ENCODE measurements at places on chromosomes 3 and 15. TPM values are rescaled to one million over a fixed set of nuclear protein-coding genes. Genes with fewer than 3 reads are reported as not detected.

DNA sequence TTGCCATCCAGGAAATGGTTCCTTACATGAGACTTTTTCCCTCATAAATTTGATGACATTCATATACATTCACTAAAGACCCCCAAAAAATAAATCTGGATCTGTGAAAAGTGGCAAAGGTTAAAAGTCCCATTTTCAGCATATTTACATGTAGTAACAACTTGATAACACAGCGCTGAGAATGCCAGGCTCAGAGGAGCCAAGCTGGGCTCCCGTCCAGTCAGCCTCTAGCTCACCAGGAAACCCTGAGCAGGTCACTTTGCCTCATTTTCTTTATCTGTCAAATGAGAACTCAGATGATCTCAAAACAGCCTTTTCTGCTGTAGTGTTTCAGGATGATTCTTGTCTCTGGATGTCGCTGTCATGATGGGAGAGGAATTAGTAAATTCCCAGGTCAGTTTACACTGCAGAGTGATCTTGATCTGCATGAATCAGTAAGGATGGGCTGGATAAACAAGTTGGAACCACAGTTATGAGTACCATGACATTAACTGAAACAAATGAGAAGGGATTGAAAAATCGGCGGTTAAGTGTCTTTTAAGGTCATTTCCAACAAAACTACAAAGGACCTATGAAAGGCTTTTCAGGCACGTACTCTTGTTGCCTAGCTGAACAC lies 82.8 kb downstream of the PPARG start:
- H3K27me3 ChIP-seq: peaks cover 21% of the 10 kb centered on the region
- no peak overlapping the region for H3K4me3 ChIP-seq
- no peak overlapping the region for H3K27ac ChIP-seq
- H3K4me1 ChIP-seq: no peaks in the 10 kb centered on the region
- H3K36me3 ChIP-seq: no peaks in the 10 kb centered on the region

GRCh38 chr3:118991775-118992174 lies 42.9 kb downstream of the IGSF11 start:
- H3K27ac ChIP-seq: no peak overlapping the region
- no peaks in the 10 kb centered on the region for H3K27me3 ChIP-seq
- no peak overlapping the region for H3K4me3 ChIP-seq
- H3K36me3 ChIP-seq: no peaks in the 10 kb centered on the region

NEK10 gene
- 0.35 TPM for total RNA-seq

SLC9C1 gene
- not detected for total RNA-seq

DNA sequence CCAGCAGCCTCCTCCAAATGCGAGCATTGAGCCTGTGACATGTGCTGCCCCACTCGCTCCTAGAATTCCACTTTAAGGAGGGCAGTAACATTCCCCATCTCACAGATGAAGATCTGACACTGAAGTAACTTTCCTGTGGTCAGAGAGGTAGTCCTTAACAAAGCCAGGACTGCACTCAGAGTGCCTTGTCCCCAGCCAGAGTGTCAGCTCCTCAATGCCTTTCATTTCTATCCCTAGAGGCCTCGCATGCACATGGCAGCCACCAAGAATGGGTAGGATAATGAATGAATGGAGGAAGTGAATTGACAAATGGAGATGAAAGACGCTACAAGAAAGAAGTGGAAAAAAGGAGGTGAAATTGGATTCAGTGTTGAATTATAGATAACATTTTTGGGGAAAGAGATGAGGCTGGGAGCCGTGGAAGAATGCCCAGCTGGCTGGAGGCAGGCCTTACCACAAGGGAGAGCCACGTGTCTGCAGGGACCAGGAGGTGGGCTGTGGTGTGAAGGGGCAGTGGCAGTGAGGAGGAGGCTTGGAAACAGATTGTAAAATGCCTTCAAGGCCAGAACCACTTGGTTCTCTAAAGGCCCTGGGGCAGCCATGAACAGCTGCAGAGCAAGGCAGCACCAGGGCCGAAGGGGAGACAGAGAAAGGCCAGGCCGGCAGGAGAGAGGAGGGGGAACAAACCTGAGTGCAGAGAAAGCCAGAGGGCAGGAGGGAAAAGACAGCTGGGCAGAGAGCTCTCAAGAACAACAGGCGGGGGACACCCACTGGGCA lies 10.4 kb downstream of the CFAP92 start:
- peaks cover 5% of the 10 kb centered on the region for H3K27me3 ChIP-seq
- DNase-seq: no peak
- no peak overlapping the region for H3K27ac ChIP-seq
- H3K4me3 ChIP-seq: no peak overlapping the region

Data from activated CD4-positive, alpha-beta memory T cell treated with anti-CD3 and anti-CD28 coated beads, Interleukin-2, amount 10 ng/mL, durations not matched to agents 7 days and 5 days (primary cell).